ENCODE measurements at places on chromosomes 2 and 18. TPM values are rescaled to one million over a fixed set of nuclear protein-coding genes. Genes with fewer than 3 reads are reported as not detected.

Gene OR6B2
- total RNA-seq: not detected

Gene ERCC3
- 30.0 TPM for total RNA-seq

Gene CXCR1
- total RNA-seq: not detected

Gene DOK6
- total RNA-seq: 0.46 TPM

Gene CD207
- total RNA-seq: 0.22 TPM

Gene XRCC5
- 189 TPM for total RNA-seq

Gene ZSWIM2
- total RNA-seq: not detected

Gene CIDEA
- not detected for total RNA-seq

Gene MARCHF4
- total RNA-seq: 0.73 TPM
